Common myeloid progenitor, CD34-positive (primary cell): ENCODE measurements at places on chromosomes 5 and 9.

DNA sequence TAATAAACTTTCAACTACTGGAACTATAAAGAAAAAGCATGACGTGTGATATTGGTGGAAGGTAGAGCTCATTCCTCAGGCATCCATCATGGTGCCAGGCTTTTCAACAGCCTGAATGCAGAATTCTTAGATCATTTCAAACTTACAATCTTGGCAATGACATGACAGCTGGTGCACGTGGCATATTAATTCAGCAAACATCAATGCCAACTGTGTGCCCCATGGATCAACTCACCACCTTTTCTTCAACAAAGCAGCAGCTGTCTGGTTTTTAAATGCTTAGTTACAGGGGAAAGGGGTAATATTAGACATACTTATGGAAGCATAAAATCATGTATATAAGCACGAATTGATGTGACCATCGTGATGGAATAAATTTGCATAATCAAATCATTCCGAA lies 56.0 kb upstream of the OR13F1 start:
- DNase-seq = no peak

GRCh38 chr9:108374626-108375025 lies 481.2 kb downstream of the ACTL7B start:
- no peak for DNase-seq

GRCh38 chr5:32711362-32711680 lies 200 bp downstream of the NPR3 start:
- DNase-seq = no peak

DNA sequence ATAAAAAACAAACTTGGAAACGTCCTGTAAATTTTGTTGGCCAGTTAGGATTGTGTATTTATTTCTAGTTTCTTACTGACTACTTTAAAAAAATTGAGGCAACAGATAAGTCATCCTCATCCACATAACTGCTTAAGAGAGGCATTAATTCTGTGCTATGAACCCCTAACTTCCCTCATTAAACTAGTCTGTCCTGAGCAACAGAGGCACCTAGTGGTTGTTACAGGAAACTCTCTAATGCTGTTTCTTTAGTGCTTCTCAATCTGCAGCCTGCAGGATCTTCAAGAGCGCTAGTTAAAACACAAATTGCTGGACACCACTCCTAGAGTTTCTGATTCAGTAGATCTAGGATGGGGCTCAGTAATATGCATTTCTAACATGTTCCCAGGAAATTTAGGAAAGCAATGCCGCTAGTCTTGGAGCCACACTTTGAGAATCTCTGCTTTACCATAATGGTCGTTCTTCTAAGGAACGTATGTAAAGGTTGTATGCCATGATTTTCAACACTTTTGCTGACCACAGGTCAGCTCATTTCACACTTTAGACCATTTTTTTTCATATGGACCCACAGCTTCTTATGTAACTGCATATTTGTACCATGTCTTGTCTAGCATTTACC lies 410.1 kb upstream of the SMARCA2 start:
- peak; percentile 38 for DNase-seq

DNA sequence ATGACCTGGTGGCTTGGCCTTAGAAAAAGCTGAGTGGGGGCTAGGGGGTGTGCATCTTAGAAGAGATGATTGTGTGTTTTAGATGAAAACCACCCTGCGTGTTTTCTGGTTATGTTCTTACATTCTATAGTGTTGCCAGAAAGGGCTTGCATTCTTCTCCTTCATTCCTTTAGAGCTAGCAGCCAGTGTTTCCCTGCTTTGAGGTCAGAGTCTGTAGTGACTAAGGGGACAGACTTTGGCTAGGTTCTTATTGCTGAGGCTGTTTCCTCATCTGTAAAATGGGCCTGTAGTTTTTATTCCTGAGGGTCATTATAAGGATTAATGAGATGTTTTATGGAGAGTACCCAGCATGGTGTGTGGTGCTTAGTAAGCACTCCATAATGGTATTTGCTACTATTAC lies 6.4 kb downstream of the MAST4 start:
- DNase-seq = no peak

GRCh38 chr5:132525299-132525724 lies 18.0 kb downstream of the IL5 start:
- DNase-seq = peak; percentile 44

DNA sequence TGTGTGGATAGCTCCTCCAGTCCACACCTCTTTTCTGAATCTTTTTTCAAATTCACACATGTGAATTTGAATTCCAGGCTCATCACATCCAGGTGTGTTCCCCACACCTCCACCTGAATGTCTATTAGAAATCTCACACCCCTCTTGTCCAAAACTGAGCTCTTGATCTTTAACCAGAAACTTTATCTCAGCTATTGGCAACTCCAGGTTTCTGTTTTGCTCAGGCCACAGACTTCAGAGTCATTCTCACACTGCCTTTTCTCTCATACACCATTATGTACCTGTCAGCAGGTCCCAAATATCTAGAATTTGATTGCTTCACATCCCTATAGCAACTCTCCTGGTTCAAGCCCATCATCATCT lies 11.6 kb downstream of the NIPSNAP3B start:
- DNase-seq = no peak

DNA sequence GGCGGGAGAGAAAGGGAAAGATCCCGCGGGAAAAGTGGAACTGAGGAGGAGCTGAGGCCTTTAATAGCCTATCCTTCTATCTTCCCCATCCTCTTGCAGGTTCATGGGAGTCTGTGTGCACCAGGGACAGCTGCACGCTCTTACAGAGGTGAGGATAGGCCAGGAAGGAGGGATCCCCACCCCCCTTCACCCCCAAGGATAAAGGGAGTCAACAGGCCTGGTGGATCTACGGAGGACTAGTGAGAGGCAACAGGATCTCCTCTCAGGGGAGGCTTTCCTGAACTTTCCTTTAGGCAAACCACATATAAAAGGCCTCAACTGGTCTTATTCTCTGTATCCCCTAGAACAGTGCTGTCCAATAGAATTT lies 1.1 kb downstream of the TESK1 start:
- DNase-seq = peak; percentile 8

DNA sequence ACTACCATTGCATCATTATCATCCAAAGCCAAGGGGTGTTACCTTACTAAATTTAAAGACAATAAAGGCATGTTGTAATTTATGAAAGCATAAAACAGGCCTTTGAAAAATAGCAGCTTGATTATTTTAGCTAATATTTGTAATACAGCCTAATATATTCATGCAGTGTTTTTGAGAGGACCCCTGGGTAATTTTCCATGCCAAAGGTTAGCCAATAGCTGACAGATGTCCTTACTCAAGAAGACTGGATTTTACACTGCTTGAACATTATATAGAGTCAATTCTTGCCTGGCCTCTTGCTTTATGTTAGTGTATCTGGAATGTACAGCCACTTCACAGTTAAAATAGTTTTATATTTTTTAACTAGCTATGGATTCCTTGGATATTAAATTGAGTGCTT lies 337.8 kb upstream of the PAPPA start:
- DNase-seq = no peak

- no peak for DNase-seq
Observed at GRCh38 chr9:72338631-72339030, 26.4 kb downstream of the ZFAND5 start.

GRCh38 chr9:132516911-132517310 lies 65.5 kb upstream of the BARHL1 start:
- no peak for DNase-seq

GRCh38 chr5:154683101-154683880 lies 71.9 kb upstream of the LARP1 start:
- DNase-seq = no peak

DNA sequence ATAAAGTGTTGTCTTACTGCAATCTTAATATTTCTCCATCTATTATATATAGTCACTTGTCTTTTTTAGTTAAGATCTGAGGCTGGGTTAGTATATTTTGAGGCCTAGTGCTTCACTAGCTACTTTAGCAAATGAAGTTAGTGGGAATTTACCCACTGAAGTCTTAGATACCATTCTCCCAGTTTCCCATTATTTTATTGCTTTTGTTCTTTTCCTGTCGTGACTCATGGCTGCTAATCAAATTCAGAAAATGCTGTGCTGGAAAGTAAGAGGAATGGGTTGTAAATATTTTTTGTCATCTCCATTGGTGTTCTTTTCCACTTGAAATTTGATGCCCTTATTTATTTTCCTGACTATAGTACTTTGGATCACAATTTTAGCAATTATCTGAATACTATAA lies 14.2 kb downstream of the TCERG1 start:
- DNase-seq = no peak

DNA sequence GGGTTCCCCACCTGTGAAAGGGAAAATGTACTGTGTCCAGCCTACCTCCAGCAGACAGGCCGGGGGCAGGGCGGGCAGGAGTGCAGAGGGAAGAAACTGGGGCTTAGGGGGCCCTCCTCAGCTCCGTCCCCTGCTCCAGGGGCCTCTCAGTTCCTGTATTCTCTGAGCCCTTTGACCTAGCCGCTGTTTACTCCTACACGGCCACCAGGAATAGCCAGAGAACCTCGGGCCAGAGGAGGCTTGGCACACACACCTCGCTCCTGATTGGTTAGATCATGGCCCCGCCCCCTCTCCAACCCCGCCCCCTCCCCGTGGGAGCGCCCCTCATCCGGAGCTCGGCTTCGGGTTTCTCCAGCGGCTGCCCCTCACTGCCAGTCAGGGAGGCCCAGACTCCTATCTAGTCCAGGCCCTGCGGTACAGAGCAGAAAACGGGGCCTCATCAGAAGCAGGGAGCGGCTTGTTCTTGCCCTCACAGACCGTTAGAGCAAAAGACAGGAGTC lies 2.2 kb downstream of the ST6GALNAC6 start:
- DNase-seq = peak; percentile 73

GRCh38 chr5:35822511-35822910 lies 34.2 kb upstream of the IL7R start:
- no peak for DNase-seq

DNA sequence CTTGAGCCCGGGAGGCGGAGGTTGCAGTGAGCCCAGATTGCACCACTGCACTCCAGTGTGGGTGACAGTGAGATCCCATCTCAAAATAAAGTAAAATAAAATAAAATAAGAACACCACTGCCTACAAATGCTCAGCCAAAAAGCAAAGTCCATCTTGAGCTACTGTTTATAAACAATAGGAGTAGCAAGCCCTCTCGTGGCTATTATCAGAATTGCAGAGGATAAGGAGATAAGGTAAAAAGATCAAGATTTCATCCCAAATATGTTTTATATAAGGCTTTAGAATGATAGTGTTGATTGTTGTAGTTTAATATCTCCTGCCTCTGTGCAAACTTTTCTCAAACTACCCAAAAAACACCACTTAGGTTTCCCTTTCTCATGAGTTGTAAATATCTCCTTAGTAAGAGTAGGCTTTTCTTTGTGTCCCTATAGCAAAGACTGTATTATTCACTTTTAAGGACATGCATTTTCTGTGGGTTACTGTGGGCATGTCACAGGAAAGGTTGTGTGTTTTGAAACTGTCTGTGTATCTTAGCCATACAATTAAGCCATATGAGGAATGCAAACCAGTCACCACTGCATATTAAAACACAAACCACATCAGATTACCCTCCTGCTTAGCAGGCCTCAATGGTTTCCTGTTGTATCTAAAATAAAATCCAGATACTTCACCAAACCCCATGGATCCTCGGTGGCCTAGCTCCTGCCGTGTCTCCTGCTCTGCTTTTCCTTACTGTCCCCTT lies 31.8 kb upstream of the CKS2 start:
- DNase-seq = peak; percentile 43

GRCh38 chr9:34256987-34257585 lies 72.0 kb downstream of the KIF24 start:
- DNase-seq = no peak

- peak; percentile 69 for DNase-seq
Observed at GRCh38 chr9:127505396-127506116, 54.2 kb downstream of the LRSAM1 start.

GRCh38 chr9:134683714-134684374 lies 42.2 kb downstream of the COL5A1 start:
- DNase-seq = no peak

DNA sequence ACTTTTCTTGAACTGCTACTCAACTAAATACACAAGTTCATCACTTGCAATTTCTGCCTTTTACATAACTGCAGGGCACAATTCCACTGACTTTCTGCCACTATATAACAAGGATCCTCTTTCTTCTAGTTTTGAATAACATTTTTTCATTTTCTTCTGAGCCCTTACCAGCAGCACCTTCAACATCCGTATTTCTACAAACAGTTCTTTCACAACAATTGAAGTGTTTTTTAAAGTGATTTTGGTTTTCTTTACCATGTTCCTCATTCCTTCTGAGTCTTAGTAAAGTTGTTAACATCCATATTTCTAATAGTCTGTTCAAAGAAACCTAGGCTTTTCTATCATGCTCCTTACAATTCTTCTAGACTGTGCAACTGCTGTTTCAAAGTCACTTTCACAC lies 127.2 kb upstream of the PITX1 start:
- DNase-seq = no peak

- DNase-seq = no peak
Observed at GRCh38 chr5:2829239-2829638, 77.8 kb upstream of the IRX2 start.

- no peak for DNase-seq
Observed at GRCh38 chr5:153798830-153799229, 239.9 kb downstream of the FAM114A2 start.

- DNase-seq = no peak
Observed at GRCh38 chr9:114655689-114656088, 1.9 kb downstream of the TEX53 start.

DNA sequence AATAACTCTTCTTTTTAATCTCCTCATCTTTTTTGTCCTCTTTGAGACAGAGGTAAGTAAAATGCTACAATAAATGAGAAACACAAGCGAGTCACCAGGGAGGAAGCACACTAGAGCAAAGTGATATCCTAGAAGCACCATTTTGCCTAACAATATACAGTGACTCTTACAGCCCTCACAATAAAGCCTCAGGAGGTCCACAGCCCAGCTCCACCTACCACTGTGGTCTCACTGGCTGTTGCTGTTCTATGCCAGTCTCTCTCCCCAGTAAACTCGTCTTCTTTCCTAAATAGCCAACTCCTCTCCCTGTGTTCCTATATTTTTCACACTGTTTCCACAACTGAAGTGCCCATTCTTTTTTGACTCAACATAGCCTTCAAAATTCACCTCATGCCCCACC lies 44.3 kb downstream of the TNFSF15 start:
- no peak for DNase-seq

DNA sequence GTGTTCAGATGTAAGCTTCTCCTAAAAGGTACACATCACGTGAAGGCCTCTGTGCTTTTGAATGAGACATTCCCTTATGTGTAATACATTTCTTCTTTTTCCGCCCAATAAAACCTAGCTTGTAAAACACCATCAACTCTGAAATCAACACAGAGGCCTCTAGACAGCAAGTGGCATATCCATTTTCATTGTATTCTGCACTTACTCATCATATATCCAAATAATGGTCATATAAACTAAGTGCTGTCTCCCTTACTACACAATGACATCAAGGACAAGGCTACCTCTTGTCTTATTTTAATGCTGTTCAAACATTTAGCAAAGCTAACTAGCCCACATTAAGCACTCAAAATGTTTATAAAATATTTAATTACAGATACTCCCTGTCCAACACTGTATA lies 108.5 kb downstream of the ELAVL2 start:
- DNase-seq = no peak

GRCh38 chr9:68533678-68534077 lies 7.0 kb downstream of the TMEM252 start:
- no peak for DNase-seq
